RWPE1 (cell line): ENCODE measurements at places on chromosomes 3 and 15.

DNA sequence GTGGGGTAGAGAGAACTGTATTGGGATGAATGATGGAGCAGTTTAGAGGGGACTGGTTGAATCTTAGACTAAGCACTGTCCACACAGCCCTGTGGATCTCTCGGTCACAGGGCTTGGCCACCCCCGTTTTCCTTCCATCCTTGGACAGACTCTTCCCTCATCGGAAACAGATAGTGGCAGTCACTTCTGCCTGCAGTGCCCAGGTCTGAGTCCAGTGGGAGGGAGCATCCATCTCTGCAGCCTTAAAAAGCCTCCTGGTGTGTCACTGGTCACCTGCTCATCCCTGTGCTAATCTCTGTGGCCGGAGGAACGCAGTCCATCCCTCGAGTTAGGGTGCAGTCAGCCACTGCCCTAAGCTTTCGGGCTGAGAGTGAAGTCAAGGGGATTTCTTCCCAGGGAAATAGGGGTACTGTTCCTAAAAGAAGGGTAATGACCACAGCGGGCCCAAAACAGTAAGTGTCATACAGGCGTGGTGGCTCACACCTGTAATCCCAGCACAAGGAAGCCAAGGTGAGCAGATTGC, 32.0 kb downstream of the PLA2G4D start:
- no peak for DNase-seq

- no peak for DNase-seq
Measured at GRCh38 chr3:64922213-64922612, 234.4 kb upstream of the ADAMTS9 start.

DNA sequence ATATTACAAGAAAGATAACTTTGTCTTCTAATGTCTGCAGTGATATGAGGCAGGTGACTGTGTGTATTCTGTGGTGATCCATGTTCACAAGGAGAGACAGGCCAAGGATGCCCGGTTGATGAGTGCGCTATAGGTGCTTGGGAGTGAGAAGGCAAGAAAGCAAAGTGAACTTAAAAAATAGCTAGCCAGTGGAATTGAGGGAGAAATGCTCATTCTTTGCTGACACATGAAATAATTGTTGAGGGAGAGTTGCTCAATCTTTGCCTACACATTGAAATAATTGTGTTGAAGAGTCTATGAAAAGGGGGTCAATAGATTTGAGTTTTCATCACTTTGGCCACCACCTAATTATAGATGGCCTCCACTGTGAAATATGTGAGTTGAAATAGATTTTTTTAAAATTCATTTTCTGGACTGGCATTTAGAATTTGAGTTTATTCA, 156.3 kb downstream of the LPP start:
- DNase-seq = no peak

- no peak for DNase-seq
Measured at GRCh38 chr3:138473391-138473790, 39.0 kb downstream of the ESYT3 start.

DNA sequence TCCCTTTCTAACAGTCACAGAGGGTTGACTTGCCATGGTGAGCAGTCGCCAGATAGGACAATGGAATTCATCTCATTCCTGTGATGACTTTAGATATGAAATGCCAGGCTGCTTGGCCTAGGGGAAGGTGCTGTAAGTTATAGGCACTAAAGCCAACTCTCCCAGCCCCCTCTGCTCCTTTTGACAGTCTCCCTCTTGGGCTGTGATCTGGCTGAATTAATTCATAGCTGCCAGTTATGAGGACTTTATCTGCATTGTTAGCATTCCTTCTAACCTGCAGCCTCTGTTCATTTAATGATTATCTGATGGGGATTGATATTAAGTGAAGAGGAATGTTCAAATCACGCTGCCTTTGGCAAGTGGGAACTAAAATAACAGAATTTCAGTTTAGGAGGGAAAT, 427.1 kb upstream of the RASGRP1 start:
- DNase-seq = no peak

DNA sequence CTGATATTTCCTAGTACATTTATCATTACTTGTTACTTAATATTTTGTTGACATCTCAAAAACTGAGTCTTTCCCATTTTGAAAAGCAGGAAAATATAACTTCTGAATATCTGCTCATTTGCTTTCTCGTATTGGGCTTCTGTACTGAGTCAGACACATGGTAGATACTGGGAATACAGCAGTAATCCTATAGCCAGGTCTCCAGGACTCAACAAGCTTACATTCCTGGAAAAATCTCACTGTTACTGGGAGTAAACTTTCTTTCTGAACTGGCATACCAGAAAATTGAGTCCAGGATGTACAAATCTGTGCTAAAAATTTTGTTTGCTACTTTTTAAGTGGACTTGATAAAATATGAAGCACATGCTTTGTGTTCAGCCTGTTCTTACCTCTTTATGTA, 240.4 kb downstream of the RBMS3 start:
- no peak for DNase-seq

GRCh38 chr15:54514601-54515000, 536.4 kb downstream of the UNC13C start:
- no peak for DNase-seq

- no peak for DNase-seq
Measured at GRCh38 chr15:85897207-85897894, 102.6 kb upstream of the KLHL25 start.

DNA sequence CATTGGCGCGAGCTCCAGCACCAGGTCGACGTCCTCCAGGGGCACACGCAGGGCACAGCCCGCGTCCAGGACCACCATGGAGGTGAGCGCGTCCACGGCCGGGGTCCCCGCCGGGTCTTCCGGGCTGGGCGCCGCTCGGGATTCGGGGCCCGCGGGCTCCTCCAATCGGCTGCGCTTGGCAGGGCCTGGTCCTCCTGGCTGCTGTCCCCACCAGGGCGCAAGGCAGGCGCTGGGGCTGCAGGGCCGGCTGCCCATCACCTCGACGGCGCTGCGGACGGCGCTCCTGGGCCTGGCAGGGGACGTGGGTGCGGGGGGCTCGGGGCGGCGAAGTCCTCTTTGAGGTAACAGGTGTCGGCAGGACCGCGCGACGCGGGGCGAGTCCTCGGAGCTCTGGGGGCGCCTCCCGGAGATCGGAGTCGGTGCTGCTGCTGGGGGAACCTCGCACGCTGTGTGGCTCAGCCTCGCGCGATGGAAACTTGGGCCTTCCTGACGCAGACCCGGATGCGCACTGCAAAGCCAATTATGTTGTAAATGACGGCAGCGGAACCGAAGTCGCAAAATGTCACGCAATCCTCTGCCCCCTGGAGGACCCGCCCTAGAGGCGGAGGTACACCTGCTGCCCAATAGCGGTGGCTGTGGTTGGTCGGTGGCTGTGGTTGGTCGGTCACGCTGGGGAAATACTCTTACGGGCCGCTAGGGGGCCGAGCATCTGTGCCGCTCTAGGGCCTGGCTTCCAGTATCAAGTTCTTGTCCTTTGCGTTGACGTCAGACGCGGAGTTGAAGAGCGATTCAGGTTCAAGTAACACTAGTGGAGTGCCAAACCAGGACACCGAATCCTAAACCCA, at the start of gene PRR23C:
Gene PRR23C (minus strand): TSS at position 527 of the 845 bp plus-strand sequence. CDS start 272 bp downstream, at position 255.
- DNase-seq = no peak

DNA sequence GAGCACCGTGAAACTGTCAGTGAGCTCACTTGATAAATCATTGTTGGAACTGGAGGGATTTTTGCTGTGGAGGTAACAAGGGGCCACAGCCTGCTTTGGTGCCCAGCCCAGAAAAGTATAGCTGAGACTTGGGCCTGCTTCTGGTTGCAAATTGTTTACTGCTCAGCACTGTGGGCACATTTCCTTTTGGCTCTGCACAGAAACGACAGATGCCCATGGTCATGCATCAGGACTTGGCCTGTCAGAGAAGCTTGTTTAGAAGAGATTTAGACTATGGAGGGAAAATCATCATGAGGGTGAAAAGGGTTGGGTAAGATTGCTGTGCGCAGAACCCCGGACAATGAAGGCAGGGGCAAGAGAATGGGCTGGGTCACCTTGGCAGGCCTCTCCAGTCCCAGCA, 286.1 kb upstream of the CTNNB1 start:
- DNase-seq = no peak
